Stomach (tissue), 19 donors: ENCODE measurements at places on chromosomes 11 and 22. TPM values are rescaled to one million over a fixed set of nuclear protein-coding genes. Genes with fewer than 3 reads are reported as not detected.

- DNase-seq, result no peak
Measured at GRCh38 chr11:93051186-93051585, 81.7 kb downstream of the MTNR1B start.

DNA sequence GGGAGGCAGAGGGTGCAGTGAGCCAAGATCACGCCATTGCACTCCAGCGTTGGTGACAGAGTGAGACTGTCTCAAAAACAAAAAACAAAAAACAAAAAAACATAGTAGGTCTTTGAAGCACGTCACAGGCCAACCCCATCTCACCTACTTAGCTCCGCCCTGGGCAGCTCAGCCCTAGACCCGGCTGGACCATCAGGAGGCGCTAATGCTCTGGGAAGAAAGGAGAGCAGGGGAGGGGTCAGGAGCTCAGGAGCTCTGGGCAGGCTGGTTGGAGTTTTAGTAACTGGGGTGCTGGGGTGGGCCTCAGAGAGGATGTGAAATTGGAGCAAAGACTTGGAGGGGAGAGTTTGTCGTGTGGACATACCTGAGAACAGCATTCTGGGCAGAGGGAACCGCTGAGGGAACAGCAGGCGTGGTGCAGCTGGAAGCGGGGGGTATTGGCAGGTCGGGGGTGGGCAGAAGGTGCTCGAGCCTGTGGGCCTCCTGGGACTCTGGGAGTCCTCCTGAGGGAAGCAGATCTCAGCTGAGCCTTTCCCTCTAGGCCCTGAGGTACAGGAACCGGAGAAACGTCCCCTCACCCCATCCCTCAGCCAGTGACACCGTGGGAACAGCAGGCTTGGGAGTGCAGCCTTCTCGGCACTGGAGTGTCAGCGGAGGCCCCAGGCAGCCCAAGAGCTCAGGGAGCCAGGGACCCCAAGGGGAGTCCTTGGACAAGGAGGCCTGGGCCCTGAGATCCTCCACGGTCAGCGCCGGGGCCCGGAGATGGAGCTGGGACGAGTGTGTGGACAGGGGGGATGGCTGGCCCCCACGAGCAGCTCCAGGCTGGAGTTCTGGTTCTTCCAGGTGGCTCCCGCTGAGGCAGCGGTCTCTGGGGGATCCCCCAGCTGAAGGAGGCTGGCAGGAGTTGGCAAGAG is 2.2 kb upstream of the RPS6KA4 start:
- peak; percentile 74 for DNase-seq

DNA sequence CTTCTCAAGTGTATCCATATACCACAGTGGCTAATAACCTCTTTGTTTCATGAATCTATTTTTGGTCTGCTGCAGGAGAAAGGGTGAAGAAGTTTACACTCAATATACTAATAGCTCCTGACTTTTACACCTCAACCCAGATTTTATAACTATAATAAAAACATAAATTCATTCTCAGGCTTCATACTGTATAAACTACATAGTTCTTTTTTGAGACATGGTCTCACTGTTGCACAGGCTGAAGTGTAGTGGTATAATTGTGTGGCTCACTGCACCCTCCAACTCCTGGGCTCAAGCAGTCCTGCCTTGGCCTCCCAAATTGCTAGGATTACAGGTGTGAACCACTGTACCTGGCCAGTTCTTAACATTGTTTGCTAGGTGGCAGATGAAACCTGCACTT is 17.8 kb upstream of the CCDC179 start:
- no peak for DNase-seq

DNA sequence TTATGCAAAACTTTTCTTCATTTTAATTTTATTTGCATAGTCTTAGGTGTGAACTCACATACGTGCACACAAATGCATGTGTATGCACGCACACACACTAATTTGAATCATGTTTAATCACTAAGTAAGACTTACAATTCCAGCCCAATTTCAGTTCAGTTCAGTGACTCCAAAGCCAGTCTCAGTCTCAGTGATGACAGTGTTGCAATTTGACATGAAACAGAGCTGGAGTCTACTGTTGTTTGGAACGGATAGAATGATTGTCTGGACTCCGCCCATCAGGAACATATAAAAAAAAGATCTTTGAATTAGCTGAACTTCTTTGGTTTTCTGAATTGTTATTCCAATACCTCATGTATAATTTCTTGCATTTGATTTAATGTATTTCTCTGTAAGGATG is 14.9 kb upstream of the OR51S1 start:
- no peak for DNase-seq

DNA sequence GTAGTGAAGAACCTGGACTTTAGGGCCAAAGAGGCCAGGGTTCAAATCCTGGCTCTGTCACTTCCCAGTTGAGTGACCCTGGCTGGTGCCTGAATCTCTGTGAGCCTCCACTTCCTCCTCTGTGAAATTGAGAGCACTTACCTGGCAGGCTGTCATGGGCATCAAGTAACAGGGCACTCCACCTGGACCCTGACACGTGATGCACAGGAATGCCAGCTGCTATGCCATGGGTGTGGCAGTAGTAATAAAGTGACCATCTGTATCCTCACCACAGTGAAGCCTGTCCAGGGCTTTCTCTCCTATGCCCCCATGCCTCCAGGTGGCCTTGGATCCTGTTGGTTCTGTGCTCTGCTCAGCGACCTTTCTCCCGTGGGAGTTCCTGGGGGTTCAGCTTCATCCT is 29.8 kb upstream of the PPP6R3 start:
- no peak for DNase-seq

- DNase-seq, result no peak
Measured at GRCh38 chr11:74157169-74157568, 13.6 kb downstream of the C2CD3 start.

GRCh38 chr22:41217553-41218157 is 12.5 kb downstream of the L3MBTL2 start:
- DNase-seq, result peak; percentile 84

DNA sequence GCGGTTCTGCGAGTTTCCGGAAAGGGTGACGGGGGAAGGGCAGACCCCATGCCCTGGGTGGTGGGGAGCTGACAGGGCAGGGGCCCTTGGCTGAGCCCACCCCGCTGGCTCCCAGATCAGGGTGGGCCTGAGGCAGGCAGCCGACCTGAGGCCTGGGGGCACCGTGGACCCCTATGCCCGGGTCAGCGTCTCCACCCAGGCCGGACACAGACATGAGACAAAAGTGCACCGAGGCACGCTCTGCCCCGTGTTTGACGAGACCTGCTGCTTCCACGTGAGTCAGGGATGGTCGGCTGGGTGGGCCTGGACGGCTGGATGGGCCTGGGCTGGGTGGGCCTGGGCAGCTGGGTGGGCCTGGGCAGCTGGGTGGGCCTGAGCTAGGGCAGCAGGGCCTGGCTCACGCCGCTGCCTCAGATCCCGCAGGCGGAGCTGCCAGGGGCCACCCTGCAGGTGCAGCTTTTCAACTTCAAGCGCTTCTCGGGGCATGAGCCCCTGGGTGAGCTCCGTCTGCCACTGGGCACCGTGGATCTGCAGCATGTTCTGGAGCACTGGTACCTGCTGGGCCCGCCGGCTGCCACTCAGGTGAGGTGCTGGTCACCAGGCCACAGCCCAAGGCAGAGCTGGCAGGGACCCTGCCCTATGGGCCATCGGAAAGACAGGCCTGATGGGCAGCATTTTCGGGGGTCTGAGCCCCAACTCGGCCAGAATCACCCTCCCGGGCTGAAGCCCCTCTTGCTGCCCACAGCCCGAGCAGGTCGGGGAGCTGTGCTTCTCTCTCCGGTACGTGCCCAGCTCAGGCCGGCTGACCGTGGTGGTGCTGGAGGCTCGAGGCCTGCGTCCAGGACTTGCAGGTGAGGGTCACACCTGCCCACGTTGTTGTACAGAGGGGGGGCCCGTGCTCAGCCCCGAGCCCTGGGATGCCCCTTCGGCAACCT is 1.5 kb downstream of the SYT8 start:
- DNase-seq, result peak; percentile 9

GRCh38 chr11:77024745-77025144 is 9.5 kb upstream of the B3GNT6 start:
- no peak for DNase-seq

DNA sequence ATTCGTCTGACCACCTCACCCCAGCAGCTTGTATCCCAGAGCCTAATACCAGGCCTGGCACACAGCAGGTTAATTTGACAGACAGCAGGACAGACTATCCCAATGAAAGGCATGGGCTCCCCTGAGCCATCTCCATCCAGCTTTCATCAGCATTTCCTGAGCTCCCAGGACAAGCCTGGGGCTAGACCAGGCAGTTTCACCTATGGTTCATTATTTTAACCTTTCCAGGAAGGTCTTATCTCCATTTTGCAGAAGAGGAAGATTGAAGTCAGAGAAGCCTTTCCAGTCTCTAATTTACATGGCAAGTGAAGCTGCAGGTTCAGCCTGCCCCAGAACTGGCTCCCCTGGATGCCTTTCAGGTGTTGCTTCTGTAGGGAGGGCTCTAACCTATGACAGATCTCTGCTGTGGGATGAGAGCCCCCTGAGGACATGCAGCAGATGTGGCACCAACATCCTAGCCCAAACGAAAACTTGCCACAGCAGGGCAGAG is 17.0 kb downstream of the ARRB1 start:
- DNase-seq, result no peak

- no peak for DNase-seq
Measured at GRCh38 chr11:126547691-126548090, 192.2 kb downstream of the ST3GAL4 start.

Gene GAS2
- 16.3 TPM for total RNA-seq

Gene TSG101
- 30.3 TPM for total RNA-seq

Gene RGL4
- not detected for total RNA-seq

Gene WBP2NL
- total RNA-seq, result not detected

Gene ANGPTL5
- total RNA-seq, result not detected

Gene PHETA2
- 21.6 TPM for total RNA-seq
